ENCODE measurements at places on chromosomes 16 and 17.

DNA sequence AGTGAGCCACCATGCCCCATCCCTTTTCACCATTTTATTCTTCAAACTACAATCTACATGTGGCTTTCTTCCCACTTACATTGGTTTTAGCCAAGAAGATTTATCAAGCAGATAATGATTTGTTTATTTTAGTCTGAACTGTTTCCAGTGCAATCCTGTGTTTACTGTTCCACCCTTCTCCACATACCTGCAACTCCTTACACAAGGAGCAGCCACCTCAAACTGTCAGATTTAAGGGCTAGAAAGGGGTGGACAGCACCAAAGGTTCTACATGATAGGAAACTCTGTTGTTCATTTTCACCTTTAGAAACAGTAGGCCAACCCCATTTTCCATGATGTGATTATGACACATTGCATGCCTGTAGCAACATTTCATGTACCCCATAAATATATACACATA, 1.9 kb downstream of the RUNDC1 start:
- no peak for DNase-seq

DNA sequence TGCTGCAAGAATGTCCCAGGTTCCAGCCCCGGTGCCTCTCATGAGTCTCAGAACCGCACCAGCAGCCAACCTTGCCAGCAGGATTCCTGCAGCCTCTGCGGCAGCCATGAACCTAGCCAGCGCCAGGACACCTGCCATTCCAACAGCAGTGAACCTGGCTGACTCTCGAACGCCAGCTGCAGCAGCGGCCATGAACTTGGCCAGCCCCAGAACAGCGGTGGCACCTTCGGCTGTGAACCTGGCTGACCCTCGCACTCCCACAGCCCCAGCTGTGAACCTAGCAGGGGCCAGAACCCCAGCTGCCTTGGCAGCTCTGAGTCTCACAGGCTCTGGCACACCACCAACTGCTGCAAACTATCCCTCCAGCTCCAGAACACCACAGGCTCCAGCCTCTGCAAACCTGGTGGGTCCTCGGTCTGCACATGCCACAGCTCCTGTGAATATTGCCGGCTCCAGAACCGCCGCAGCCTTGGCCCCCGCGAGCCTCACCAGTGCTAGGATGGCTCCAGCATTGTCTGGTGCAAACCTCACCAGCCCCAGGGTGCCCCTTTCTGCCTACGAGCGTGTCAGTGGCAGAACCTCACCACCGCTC, 9.8 kb downstream of the ELOB start:
- DNase-seq: no peak

DNA sequence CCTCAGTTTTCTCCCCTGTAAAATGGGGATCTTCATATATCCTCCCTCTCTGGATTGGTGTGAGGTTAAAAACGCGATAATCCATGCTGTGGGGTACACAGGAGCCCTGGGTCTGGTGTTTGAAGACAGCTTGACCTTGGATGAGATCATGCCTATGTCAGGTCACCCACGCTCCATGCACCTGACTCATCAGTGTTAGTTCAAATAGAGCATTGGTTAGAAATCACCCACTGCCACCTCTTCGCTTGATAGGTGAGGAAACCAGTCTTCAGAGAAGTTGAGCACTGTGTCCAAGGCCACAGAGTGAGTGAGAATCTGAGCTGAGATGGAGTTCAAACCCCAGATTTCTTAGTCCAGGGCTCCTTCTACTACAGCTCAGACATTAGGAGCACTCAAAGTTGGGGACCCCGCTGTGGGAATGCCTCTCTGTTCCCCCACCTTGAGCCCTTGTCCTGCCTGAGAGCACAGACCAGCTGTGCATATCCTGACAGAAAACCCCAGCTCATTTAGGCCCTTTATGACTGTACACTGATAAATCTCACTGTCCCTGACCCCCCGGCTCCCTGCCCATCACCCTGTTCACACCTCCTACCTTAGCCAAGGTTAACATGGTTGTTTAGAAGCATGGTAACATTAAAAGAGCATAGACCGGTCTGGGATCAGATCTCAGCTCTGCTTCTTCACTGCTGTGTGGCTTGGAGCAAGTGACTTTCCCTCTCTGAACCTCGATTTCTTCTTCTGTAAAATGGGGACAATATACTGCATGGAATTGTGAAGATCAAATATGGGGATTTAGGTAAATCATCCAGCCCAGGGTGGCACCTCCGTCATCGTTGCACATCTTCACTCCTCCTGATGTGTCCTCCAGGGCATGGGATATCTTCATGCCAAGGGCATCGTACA, 22.4 kb upstream of the LGALS9 start:
- DNase-seq: no peak

- DNase-seq: peak; percentile 37
Observed at GRCh38 chr16:10946308-10946707, 1.9 kb downstream of the CLEC16A start.

DNA sequence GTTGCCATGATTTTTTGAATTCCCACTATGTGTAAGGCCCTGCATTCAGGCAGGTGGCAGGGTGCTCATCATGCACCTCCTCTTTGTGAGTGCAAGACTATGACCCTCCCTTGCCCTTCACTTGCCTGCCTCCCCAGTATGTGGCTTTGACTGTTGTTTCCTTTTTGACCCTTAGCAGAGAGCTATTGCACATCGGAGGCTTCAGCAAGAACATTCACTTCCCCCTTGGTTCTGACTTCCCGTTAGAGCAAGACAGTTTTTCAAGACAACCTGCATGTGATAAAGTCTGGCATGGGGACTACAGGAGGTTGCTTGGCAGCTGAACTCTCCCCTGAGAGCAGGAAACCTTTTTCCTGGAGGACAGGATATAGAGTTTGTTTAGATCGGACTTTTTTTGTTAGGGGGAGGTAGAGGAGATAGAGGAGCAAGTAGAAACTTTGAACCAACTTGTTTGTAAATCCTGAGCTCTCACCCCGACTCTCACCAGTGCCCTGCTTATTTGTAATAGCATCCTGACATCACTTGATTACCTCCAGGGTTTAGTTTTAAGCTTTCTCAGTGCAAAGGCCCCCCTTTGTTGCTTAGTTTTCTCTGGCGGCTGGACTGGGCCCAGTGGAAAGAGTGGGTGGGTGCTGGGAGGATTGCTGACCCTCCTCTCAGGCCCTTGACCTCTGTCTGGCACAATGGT, 34.3 kb downstream of the LIMD2 start:
- peak; percentile 32 for DNase-seq

DNA sequence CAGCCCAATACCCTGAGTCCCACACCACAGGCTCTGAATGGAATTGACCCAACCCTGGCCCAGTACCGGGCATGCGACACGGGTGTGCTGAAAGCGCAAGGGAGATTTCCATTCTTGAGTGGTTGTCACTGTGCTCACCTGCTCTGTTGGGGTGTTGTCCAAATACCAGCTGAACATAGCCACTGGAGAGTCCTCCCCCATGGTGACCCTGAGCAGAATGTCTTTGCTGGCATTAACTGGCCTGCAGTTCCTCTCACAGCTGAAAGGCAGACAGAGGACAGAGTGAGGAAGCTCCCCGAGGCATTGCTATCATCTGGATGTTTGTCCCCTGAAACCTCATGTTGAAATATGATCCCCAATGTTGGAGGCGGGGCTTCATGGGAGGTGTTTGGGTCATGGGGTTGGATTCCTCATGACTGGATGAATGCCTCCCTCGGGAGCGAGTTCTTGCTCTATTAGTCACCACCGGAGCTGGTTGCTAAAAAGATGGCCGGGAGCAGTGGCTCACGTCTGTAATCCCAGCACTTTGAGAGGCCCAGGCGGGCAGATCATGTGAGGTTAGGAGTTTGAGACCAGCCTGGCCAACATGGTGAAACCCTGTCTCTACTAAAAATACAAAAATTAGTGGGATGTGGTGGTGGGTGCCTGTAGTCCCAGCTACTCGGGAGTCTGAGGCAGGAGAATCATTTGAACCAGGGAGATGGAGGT, 57.3 kb upstream of the BCO1 start:
- peak; percentile 97 for DNase-seq

GRCh38 chr17:74158761-74159160, 44.7 kb upstream of the RPL38 start:
- no peak for DNase-seq

GRCh38 chr17:3766779-3767178, 34.2 kb downstream of the ITGAE start:
- DNase-seq: no peak

Data from cardiac fibroblast (primary cell).